ENCODE measurements at places on chromosomes 16 and 17.

- peak; percentile 31 for DNase-seq
These were observed at the start of gene EME2 for GRCh38 chr16:1772362-1772907. TSS of gene EME2 (plus strand) at chr16:1772810. CDS start at chr16:1773228, 418 bp downstream.

DNA sequence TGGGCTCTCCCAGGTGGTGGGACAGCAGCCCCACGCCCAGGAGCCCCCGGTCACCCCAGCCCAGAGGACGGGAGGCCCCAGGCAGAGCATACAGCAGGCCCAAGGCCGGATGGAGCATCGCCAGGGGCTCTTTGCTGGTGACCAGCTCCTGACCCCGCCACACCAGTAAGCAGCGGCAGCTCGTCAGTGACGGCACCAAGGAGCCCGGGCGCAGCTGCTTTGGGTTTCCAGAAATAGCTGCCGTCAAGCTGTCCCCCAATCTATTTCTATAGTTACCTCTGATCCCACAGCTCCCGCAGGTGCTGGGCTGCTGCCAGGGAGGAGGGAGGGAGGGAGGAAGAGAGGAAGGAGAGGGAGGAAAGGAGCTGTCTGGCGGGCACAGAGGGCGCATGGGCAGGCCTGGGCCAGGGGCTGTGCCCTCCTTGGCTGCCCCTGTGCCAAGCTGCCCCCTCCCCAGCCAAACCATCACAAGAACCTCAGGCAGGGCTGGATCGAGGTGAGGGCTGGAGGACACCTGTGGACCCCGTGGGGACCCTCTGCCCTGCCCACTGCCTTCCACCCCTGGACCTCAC lies 10.8 kb upstream of the RASD1 start:
- no peak for DNase-seq

DNA sequence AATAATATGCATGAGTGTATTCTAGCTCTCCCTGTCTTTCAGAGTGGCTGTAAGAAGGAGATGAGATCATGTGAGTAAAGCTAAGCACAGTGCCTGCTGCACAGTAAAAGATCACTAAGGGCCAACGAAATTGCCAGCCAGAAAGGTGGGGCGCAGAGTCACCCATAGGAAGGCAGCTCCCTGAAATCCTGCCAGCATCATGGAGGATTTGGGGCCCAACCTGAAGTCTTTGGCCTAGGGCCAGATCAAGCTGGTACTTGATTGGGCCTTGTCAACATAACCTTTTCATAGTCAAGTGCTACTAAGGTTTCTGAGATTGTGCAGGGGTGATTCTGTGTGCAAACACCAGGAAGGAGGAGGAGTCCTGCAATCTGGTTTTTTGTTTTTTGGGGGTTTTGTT lies 16.5 kb downstream of the SCNN1B start:
- no peak for DNase-seq

DNA sequence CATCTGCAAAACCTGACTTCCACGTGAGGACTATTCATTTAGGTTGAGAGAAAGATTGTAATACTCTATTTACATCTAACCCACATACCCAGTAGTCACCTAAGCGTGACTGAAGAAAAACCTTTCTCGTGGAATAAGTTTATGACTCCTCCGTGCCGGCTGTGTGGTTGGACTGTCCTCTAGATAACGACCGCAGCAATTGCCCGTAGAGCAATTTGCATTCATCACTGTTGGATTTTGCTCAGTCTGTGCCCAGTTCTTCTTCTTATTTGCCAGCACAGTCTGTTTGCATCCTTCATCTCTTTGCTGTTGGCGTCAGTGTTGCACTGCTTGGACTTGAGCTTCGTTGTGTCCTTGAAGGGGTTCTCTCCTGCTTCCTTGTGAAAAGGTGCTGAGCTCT lies 131.3 kb downstream of the CYB561 start:
- DNase-seq: no peak

GRCh38 chr17:50908860-50909764 lies 43.0 kb upstream of the TOB1 start:
- no peak for DNase-seq

DNA sequence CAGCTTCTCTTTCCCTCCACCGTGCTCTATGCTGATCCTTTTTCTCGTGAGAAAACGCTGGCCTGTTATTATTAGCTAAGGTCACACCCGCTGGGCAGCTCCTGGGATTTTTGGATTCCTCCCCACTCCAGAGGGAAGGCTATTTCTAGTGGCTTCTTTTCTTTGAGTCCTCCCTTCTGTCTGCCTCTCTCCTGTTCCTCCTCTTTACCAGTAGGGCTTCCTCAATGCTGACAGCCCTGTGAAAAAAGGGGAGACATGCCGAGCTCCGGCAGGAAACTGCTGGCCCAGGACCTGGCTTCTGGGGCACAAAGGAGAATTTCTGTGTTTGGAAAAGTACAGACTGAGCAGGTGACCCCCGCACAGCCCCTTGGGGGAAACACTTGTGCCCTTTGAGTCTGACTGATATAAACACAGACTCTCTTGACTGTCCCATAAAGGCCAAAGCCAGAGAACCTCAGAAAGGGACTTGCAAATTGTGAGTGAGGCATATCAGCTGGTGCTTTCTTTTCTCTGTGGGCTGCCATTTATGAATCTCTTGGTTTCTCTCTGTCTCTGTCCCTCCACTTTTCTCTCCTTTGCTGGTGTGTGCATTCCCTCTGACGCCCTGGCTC lies 14.0 kb upstream of the RNF135 start:
- DNase-seq: no peak

GRCh38 chr17:77929180-77929564 lies 29.3 kb upstream of the TNRC6C start:
- DNase-seq: no peak

GRCh38 chr16:53905028-53905427 lies 201.1 kb downstream of the FTO start:
- DNase-seq: no peak

- peak; percentile 75 for DNase-seq
These were observed 167.5 kb downstream of the RAB11FIP4 start for GRCh38 chr17:31558748-31559583.

GRCh38 chr17:22221344-22221743 lies 529.0 kb downstream of the KCNJ18 start:
- DNase-seq: no peak

GRCh38 chr17:73156887-73157520 lies 7.8 kb upstream of the SSTR2 start:
- no peak for DNase-seq

DNA sequence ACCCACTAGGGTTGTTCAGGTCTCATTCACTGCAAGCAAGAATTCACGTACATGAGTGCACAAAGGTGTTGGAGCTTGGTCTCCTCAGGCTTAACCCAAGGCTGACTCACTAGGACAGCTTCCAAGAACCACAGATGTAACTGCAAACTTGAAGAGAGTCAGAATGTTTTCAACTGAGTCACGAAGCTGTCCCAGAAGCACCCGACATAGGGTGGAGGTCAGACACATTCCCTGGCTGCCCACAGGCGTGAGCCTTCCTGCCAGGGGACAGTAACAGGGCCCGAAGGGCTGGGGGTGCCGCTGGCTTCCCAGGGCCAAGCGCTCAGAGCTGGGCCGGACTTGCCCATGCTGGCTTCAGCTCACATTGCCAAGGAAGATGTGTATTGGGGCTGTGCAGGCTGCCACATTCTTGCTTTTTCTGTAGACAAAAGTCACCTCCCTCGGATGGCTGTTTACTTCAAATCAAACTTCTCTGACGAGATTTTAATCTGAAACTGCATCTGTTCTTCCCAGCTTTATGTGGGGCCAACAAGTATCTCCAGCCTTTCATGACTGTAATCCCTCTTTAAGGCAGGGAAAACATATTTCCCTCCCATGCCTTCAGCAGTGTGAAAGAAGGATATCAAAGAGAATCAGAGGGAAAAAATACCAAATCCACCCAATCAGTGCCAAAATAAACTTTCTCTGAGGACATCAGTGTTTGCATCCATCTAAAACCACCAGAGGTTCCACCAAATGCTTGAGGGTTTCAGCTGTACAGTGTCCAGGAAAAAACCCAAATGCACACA lies 14.3 kb downstream of the CMTM3 start:
- DNase-seq: no peak

DNA sequence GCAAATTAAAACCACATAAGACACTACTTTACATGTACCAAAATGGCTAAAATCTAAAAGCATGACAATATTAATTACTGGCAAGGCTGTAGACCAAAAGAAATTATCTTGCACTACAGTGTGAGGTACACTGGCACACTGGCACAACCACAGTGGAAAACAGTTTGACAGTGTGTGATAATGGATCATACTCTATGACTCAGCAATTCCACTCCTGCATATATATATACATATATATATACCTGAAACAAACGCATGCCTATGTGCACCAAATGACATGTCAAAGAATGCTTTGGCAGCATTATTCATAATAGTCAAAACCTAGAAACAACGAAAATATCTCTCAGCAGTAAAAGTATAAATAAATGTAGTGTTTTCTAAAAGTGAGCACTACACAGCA lies 4.6 kb upstream of the DYNLRB2 start:
- DNase-seq: no peak

All from activated B cell treated with CpG ODN at 0.5 μM for 24 hours (primary cell).